Iris pigment epithelial cell (primary cell): ENCODE measurements at places on chromosomes 12 and 14.

DNA sequence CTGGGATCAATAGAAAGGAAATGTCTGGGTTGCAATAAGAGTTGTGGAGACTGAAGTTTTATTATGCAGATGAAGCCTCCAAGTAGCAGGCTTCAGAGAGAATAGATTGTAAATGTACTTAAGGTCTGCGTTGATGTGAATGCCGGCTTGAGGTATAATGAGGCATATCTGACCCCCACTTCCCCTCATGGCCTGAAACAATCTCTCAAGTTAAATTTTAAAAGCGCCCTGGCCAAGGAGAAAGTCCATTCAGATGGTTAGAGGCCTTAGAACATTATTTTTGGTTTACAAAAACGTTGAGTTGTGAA is 28.3 kb upstream of the HIGD1C start:
- no peak for DNase-seq

GRCh38 chr14:70934502-70935134 is 27.4 kb downstream of the PCNX1 start:
- DNase-seq, result peak; percentile 60

- peak; percentile 92 for DNase-seq
These were observed 18.5 kb downstream of the UTP20 start for GRCh38 chr12:101298426-101298825.

- DNase-seq, result no peak
These were observed 22.6 kb downstream of the PRKCH start for GRCh38 chr14:61343991-61344405.

DNA sequence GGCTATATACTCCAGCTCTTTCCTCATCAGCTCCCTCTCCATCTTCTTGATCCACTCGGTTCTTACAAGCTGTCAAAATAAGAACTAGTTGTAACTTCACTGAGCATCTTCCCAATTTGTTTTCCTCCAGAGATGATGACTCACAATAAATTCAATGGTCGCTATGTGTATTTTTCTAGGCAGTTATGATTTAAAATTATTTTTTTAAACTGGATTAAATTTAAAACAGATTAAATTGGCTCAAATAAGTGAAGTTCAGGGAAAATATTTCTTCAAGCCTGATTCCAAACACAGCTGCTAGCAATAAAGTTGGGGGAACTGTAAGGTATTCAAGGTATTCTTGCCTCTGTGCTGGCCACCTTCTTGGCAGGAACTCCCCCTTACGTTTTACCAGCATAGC is 717.7 kb upstream of the USP15 start:
- no peak for DNase-seq

- DNase-seq, result peak; percentile 64
These were observed 18.5 kb upstream of the KRT80 start for GRCh38 chr12:52210186-52210924.

- DNase-seq, result no peak
These were observed 4.5 kb upstream of the DCAF11 start for GRCh38 chr14:24110060-24110459.

GRCh38 chr14:66174453-66174891 is 311.7 kb upstream of the CCDC196 start:
- no peak for DNase-seq

DNA sequence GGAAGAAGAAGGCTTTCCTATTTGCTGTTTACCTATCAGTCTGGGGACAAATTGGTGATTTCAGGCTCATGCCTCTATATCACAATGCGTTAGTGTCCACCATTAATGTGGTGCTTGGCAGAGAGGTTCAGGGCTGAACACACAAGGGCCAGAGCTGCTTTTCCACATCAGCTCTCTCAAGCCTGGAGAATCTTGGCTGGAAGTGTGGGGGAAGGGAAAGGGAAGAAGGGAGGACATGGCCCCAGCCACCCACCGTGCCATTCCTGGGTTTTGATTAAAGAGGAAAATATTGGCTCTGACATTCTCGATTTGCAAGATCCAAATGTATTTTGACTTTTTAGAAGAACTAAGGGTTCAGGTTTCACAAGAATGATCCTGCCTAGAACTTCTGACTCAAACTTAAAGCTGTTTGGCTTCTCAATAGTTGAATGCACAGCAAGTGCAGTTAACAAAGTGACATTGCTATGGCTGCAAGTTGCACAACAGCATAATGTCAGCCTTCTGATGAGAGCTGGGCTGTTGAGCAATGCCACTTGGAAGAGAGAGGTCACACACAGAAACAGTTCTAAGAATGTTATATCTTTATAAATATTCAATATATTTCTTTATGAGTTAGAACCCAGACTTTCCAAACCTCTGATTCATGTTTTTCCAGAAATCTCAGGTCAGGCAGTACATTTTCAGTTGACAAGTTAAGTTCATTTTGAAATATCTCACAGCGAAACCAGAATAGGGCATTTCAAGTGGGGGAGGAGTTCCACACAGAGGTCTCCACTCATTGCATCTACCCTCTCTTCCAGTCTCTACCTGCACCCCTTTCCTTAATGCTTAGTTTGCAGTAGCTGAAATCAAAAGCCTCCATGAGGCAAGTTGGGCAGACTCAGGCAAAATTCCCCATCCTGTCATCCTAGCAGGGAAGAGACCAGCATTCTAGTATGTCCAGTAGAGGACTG is 25.3 kb downstream of the IGF1 start:
- peak; percentile 5 for DNase-seq

- DNase-seq, result no peak
These were observed 125.0 kb upstream of the ETV6 start for GRCh38 chr12:11524446-11524845.

- no peak for DNase-seq
These were observed 38.9 kb downstream of the TTC7B start for GRCh38 chr14:90777358-90777757.

- no peak for DNase-seq
These were observed 13.9 kb downstream of the KRT7 start for GRCh38 chr12:52246720-52247621.

- DNase-seq, result no peak
These were observed 9.9 kb downstream of the AKT1 start for GRCh38 chr14:104785708-104786080.
